RPMI8226 (cell line): ENCODE measurements at places on chromosomes 16 and 17.

- DNase-seq = no peak
Observed at GRCh38 chr16:11435576-11435975, 90.3 kb downstream of the RMI2 start.

- DNase-seq = no peak
Observed at GRCh38 chr16:67053767-67054334, 24.9 kb downstream of the CBFB start.

DNA sequence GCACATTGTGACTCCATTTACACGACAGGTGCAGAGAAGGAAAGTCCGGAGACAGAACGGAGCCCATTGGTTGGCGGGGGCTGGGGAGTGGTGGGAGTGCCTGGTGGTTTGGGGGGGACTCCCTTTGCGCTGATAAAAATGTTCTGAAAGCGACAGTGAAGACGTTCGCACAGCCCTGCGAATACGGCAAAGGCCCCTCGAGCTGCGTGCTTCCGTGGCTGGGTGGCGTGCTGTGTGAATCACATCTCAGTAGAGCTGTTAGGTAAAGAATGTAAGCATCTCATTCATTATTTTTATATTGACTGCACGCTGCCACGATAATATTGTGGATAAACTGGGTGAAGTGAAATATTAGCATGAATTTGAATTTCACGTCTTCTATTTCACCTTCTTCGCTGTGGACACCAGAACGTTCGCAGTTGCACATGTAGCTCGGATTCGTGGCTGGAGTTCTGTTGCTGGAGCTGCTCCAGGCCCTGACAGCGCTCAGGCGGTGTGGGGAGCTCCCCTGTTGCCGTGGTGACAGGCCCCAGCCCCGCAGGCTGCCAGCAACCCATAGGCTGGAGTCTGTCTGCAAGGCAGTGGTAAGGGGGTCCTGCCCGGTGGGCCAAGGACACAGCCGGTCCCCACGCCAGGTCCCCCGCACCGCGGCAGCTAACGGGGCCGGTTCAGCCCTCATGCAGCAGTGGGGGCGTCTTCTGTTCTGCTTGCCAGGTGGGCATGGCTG, 44.6 kb downstream of the SOX8 start:
- no peak for DNase-seq

DNA sequence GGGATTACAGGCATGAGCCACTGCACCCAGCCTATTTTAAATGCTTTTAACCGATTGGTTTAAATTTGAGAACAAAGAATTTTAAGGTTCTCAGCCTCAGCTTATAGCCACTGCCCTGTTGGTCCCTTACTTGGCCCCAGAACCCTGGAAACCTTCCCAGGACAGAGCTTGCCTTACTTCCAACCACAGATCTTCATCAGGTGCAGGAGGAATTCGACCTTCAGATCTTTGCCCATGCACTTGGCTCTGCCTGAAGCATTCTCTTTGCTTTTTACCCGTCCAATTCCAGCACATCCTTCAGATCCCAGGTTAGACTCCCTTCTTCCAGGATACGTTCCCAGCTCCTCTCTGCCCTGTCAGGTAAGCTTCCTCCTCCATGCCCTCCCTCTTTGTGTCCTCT, 27.7 kb downstream of the CHD9 start:
- no peak for DNase-seq

- DNase-seq = no peak
Observed at GRCh38 chr17:83192161-83192788, 112.9 kb downstream of the METRNL start.

- DNase-seq = peak; percentile 53
Observed at GRCh38 chr17:16415031-16415924, at the start of gene TRPV2. TRPV2 (plus strand) TSS chr17:16415571; CDS start chr17:16417669, 2,098 bp downstream.
